ENCODE measurements at places on chromosomes 16 and 17.

- DNase-seq, result no peak
Observed at GRCh38 chr17:65270499-65271253, 133.5 kb downstream of the RGS9 start.

GRCh38 chr16:54286366-54287130 is at the start of gene IRX3:
Gene IRX3 (minus strand): TSS chr16:54286787. CDS start chr16:54286050, 737 bp downstream.
- no peak for DNase-seq

- DNase-seq, result no peak
Observed at GRCh38 chr17:76539631-76540271, at the start of gene PRCD. Gene PRCD (plus strand): TSS chr17:76540044. CDS start chr17:76540142, 98 bp downstream.

GRCh38 chr16:87441886-87442580 is 49.9 kb downstream of the MAP1LC3B start:
- DNase-seq, result no peak

- peak; percentile 23 for DNase-seq
Observed at GRCh38 chr16:14280541-14280940, 209.4 kb downstream of the MRTFB start.

DNA sequence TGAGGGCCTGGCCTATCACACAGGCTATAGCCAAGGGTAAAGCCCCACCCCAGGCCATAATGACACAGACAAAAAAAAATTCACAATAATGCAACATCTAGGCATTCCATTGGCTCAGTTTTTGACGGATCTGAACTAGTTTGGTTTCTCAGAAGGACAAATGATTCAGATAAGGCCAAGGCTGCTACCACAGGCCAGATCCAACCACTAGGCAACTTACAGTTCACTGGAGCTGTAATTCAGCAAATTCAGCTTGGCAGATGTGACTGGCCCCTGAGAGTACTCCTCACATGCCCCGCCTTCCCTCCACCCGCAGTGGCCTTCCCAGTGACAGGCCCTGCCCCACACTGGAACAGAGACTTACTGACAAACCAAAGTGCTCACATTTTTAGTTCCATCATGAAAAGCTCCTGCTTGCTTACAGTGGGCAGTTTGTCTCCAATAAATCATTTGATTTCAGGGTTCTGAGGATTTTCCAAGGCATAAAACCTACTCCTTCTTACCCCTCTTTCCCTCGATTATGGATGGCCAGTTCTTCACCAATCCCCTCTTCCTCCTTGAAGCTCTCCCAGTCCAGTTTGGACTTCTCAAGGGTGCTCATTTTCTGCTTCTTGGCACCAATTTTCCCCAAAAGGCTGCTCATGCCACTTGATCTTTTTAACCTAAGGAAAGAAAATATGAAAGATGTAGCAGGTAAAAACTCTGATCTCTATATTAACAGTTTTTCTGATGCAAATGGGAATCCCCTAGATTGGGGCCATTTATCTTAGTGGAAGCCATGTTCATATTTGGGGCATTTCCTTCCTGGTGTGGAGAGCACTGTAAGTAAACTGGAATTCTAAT is 53.3 kb upstream of the BCAR1 start:
- peak; percentile 55 for DNase-seq

- peak; percentile 16 for DNase-seq
Observed at GRCh38 chr16:27595993-27596392, 46.0 kb downstream of the KATNIP start.

- DNase-seq, result no peak
Observed at GRCh38 chr17:62919388-62919787, 46.6 kb upstream of the TANC2 start.

DNA sequence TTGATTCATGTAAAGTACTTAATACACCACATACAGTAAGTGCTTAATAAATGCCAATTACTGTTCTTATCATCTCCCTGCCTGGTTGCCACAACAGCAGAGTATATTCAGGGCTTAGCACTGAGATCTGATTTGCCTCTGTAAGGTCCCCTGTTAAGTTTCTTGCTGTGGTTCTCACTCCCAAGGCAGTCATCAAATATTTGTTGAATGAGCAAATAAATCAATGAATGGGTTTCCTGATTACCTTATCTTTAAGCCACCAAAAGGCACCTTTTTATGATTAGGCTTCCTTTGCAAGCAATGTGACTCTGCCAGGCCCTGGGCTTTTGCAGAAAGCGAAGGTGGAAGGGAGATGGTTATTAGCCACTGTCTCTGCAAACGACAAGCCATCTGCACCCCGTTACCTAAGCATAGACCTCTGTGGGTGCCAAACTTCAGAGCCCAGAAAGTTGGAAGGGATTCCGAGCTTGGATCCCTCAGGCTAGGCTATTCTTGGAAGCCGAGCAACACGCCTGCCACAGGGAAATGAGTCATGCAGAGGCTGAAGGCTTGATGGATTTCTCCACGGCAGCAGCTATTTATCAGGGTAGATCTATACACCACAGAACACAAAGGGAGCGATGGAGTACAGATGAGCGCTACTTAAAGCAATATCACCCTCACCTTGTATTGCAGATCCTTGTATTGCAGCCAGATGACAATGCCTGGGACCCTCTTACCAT is 102.0 kb downstream of the GRIN2A start:
- DNase-seq, result peak; percentile 8

DNA sequence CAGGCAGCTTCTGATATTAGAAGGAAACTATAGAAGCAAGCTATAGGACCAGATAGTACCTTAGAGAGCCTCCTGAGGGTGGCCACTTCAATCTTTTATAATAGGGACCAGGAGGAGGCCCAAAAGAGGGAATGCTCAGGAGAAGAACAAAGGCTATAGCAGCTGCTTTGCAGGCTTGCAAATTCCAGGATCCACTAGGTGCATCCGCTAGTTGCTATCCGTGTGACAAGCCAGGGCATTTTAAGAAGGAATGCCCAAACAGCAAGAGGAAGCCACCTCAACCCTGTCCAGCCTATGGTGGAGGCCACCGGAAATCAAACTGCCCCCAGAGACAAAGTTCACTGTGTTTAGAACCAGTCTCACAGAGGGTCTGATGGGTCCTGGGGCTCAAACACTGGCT is 192.6 kb upstream of the KIF2B start:
- DNase-seq, result no peak

GRCh38 chr16:27177031-27177774 is 26.1 kb upstream of the KDM8 start:
- peak; percentile 67 for DNase-seq

DNA sequence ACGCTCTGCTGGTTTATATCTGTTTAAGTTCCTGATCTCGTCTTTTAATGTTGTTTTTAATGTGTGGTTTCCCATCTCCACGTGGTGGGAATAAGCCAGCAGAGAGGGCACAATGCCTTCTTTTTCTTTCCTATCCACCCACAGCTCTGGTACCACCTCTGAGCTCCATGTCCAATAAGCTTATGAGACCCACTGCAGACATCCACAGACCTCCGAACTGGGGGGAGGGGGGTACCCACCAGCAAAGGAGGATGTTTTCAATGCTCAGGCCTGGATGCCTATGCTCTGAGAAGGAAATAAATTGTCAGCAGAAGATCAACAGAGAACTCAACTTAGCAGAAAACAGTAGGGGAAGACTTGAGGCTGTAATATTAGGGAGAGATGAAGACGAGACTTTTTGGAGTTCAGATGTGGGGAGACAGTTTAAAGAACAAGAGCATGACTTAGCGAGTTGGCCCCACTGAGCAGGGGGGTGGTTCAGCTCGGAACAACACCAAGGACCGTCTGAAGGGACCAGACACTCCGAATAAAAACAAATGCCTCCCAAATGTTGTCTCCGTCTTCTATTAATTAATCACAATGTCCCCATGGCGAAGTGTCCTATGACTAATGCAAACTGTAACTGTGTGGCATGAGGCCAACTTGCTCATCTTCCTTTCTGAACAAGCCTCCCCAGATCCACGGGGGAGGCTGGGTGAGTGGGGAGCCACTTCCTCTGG is 62.7 kb downstream of the GAS7 start:
- DNase-seq, result no peak
